DMS79 treated with DMSO at 0.1 percent for 48 hours (cell line): ENCODE measurements at places on chromosomes 2 and 18.
A peak's percentile ranks its signal among the peaks of the same experiment; 100 is the strongest.

DNA sequence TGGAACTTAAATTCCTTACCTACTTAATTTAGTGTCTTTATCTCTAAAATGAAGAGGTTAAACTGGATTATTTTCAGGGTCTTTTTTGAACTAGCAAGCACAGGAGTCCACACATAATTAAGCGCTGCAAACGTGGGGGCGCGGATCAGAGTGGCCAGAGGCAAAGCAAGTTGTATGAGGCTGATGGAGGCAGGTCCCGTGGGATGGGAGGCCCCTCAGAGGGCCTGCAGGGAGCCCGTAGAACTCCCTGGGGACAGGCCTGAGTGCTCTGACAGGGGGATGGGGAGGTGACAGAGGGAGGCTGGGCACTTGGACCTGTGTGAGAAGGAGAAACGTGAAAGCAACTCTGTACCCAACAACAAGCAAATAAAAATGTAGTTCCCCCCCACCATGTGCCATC lies 177.8 kb downstream of the ACKR3 start:
- no peak for DNase-seq

GRCh38 chr18:75638223-75638775 lies 210.8 kb upstream of the SMIM21 start:
- no peak for DNase-seq

GRCh38 chr2:53429901-53430300 lies 337.7 kb upstream of the CHAC2 start:
- DNase-seq = no peak

DNA sequence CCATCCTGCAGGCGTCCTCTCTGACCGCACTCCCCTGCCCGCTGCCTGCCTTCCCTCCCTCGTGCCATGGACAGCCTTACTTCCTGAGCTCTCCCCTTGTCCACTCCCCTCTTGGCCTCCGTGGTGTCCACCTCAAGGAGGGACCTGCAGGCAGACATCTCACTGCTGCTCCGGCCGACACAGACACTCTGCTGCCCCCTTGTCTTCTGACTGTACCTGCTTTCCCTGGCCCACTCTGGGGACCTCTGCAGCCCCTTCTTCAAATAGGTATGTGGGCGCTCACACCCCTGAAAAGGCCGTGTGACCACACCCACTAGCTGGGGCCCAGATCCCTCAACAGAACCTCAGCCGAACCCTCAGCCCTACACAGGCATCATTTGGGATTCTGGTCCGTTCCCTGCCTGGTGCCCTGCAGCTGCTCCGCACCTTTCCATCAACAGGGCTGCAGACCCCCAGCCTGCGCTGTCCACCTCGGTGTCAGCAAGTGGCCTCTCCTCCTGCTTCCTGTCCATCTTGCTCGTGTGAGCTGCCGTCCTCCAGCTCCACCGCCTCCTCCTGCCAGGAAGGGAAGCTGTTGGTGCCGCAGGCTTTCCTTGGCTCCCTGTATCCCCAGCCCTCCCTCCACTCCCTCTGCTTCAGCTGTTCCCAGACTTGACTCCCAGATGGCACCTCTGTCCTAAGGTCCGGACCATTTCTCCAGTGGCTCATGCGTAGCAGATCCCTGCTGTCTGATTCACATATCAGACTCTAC lies 94.1 kb downstream of the KLHL29 start:
- DNase-seq = no peak

DNA sequence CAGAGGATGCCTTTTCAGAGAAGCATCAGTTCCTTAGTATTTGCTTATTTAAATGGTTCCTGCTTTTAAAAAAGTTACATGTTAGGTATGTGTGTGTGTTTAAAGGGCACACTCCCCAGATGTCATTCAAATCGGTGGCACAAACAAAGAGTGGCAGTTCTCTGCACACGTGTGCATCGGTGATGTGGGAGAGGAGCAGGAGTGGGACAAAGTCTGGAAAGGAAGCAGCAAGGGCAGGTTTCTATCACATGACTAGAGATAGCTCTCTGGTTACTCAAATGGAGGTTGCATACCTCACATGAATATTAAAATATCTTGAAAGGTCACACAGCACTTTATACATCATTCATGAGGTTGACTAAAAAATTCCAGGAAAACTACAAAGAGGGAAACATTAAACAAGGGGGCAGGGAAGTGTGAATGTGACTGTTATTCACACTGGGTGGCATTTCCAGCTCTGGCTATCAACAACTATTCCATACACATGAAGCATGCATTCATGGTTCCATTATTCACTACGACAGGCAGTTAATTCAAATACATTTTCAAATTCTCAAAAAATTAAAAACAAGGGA lies 64.7 kb downstream of the SEPTIN10 start:
- DNase-seq = no peak

GRCh38 chr2:13193075-13193474 lies 476.3 kb downstream of the TRIB2 start:
- no peak for DNase-seq

DNA sequence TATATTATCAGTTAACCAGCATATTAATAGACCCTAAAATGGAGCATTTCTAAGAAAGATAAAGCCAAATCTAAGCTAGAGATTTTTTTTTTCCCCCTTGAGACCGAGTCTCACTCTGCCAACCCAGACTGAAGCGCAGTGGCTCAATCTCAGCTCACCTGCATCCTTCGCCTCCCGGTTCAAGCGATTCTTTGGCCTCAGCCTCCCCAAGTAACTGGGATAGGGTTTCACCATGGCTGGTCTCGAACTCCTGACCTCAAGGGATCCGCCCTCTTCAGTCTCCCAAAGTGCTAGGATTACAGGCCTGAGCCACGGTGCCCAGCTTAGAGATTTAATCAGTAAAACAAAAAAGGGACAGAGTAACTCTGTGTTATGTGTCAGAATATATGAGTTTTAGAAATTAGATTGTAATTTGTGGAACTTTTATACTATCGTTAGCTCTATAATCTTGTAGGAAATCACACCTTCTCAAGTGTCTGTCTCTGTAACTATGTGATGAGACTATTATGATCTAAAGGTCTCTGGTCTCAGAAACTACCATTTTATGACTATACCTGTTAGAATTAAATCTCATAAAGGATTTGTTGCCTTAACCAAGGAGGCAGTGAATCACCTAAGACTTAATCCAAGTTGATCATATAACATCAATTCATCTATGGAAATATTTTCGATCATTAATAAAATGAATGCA lies 34.0 kb downstream of the YWHAQ start:
- DNase-seq = no peak

- no peak for DNase-seq
Measured at GRCh38 chr2:52805901-52806410, 961.6 kb upstream of the CHAC2 start.

- no peak for DNase-seq
Measured at GRCh38 chr2:102147935-102148334, 5.4 kb downstream of the IL1R1 start.

DNA sequence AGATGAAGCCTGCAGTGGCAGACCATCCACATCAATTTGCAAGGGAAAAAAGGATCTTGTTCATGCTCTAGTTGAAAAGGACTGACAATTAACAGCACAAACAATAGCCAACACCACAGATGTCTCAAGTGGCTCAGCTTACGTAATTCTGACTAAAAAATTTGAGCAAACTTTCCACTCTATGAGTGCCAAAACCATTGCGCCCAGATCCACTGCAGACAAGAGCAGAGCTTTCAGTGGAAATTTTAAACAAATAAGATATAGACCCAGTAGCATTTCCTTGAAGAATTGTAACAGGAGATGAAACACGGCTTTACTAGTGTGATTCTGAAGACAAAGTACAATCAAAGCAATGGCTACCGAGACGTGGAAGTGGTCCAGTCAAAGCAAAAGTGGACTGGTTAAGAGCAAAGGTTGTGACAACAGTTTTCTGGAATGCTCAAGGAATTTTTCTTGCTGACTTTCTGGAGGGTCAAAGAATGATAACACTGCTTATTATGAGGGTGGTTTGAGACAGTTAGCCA lies 12.0 kb upstream of the ZNF396 start:
- DNase-seq = no peak

DNA sequence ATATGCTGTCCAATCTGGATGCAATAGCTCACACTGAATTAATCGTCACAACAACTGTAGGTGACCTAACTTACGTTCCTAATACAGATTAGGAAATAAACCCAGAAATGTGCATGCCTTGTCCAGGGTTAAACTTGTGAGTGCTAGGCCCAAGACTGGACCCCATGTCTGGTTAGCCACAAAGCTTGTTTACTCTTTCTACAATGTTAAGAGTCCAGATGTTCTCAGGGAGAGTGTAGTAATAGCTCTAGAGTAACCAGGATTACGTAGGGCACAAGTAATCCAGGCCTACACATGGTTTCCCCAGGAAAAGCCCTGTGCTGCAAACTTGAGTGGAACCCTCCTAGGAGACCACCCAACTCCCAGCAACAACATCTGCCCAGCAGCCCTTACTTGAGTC lies 26.2 kb downstream of the TRIB2 start:
- DNase-seq = no peak

DNA sequence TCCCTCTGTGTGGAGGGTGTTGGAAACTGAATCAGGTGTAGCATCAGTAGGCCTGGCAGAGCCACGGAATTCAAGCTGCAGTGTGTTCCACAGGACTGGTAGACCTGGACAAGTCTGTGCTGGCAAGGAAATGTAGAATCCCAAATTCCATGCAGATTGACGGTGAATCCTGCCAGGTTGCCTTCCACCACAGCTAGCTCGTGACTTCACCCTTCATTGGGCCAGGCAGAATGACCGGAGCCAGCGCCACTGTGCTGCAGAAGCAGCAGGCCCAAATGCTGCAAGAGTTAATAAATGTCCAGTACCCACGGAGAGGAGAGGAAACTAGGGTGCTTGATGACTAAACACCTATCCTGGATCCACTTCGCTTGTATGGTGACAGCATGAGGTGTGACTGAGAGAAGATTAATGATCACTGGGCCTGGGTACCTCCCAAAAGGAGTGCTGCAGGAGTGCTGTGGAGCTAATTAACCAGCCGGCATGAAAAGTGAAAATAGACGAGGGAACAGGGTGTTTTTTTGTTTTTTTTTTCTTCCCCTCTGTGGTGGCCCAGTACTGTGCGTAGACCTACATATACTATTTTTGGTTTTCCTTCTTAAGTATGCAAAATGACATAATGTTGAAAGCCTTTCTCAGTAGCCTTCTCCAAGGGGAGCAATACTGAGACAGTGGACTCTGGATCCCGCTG lies 122.2 kb downstream of the TANC1 start:
- no peak for DNase-seq

DNA sequence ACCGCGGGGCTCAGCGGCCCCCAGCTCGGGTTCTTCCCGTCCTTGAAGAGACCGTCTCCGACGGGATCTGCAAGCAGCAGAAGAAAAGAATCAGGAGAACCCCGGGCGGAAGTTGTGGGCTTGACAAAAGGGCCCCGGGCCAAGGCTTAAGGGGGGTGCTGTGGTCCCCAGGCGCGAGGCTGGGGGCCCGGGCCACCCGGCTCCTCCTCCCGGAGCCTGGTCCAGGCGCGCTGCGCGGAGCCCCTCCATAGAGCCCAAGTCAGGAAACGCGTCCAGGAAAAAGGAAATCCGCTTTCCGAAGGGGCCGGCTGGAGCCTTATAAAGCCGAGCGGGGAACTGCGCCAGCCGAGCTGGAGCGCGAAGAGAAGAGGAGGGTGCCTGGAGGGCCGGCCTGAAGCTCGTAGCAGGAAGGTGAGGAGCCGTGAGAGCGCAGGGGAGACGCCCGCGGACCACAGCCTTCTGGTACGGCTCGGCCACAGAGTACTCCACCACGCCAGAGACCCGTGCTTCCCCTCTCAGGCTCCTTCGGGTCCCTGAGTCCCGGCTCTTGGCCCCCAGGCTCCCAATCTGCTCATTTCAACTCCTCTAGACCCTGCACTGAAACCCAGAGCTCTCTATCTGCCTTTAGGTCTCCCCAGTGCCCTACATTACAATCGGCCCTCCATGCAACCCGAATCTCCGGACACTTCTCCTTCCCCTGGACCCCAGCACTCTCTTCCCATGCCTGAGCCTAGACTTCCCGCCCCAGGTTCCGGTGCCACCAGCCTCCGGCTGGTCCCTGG lies 554 bp downstream of the FEV start:
- peak; percentile 77 for DNase-seq

GRCh38 chr2:16102976-16103380 lies 162.6 kb downstream of the MYCN start:
- DNase-seq = no peak

DNA sequence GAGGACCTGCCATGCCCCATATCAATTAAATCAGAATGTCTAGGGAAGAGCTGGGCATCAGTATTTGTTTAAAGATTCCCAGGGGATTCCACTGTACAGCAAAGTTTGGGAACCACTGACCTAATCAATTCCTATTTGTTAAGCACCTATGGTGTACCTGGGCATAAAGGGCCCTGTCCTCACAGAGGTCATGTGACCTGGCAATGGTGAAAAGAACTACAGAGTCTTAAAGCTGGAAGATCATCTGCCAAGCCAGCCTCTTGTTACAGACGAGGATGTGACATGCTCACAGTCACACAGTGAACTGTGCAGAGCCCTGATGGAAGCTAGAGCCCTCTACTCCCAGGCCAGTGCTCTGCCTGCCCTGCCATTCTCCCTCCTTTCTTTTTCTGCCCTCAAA lies 23.3 kb downstream of the SLC14A2 start:
- DNase-seq = no peak

DNA sequence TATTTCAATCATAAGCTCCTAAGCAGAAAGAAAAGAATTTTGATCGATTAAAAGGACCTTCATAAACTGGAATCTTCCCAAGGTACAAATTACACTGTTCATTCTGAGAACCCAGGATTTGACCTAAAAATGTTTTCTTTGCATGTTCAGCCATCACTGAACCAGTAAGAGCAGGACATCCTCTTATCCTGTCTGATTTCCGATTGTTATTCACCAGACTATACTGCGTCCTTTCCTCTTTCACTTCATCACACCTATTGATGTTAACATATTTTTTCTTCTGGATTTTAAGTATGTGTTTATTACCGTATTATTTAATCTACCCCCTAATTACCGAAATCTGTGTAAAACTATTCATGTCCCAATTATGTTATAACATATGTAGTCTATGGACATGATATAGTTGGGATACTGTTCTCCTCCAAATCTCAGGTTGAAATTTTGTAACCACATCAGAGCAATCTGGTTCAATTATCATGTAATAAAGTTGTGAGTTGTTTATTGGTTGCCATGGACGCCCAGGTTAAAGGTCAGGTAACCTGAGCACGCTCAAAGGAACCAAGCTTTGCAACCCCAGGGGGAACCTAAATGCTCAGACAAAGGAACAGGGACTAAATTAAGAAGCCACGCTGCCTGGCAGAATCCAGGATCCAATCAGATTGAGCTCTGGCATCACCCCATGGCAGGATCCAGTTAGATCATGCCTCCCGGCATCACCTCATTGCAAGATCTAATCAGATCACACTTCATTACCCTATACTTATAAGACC lies 11.6 kb upstream of the TBC1D8 start:
- DNase-seq = no peak

- DNase-seq = no peak
Measured at GRCh38 chr2:160816916-160817499, 323.4 kb upstream of the RBMS1 start.

DNA sequence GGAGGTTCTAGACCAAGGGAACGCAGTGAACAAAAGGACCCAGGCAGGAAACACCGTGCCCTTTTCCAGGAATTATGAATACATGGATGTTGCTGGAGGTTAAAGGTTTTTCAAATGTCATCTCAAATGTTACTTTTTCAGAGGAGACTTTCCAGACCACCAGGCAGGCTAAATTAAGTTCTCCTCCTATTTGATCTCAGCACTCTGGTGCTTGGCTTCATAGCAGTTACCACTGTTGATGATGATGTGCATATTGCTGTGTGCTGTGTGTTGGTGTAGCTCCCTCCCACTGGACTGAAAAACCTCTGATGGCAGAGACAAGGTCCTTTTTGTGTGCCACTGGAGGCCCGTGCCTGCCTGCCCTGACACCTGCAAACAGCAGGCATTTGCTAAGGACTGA lies 137.3 kb upstream of the PTPRM start:
- DNase-seq = no peak
